Effector CD4-positive, alpha-beta T cell (primary cell): ENCODE measurements at places on chromosomes 1 and 21.

GRCh38 chr1:166956057-166956850 lies 19.1 kb downstream of the ILDR2 start:
- no peak for DNase-seq

DNA sequence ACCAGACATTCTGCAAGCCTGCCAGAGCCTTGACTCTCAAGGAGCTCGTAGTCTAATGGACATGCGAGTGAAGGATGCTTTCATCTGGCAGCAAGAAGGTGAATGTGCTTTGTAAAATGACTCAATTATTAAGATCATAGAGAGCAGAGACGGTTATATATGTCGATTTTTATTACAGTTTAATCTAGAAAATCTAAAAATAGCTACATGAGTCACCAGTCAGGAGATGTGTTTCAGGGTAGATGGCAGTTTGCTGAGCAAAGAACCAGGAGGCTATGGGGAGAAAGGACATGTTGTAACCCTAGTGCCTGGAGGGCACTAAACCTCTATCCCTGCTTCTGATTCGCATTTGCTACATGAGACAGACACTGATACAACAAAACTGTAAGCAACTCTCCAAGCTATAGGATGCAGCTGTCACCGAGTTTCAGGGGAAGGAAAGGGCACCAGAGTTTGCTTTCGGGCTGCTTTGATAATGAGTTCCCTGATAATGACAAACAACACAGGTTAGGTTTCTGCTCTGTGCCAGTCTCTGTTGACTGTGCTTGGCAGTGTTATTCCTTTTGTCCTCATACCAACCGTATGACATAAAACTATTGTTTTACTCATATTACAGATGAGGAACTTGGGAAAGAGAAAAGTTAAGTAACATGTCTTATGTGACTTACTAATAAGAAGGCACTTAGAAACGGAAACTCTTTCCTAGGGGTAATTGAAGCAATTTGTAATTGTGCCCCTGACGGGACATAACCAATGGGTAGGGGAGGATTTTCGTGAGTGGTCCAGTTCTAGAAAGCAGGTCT lies 43.2 kb downstream of the C1orf198 start:
- no peak for DNase-seq

DNA sequence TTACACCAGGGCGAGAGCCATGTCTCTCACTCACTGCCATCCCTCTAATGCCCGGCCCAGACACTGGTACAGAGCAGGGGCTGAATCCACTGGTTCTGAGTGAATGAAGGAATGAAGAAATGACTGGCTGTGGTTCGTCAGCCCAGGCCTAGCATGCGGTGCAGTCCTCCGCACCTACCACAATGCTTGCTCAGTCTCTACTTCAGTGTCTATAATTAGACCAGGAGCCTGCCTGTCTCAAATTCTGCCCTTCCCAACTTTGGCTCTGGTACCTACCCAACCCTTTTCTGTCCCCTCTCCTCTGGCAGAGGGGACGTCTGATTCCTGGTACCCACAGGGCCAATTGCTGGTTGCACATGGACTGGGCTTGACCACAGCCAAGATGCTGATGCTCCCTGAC lies 118.2 kb upstream of the GRIK3 start:
- no peak for DNase-seq

DNA sequence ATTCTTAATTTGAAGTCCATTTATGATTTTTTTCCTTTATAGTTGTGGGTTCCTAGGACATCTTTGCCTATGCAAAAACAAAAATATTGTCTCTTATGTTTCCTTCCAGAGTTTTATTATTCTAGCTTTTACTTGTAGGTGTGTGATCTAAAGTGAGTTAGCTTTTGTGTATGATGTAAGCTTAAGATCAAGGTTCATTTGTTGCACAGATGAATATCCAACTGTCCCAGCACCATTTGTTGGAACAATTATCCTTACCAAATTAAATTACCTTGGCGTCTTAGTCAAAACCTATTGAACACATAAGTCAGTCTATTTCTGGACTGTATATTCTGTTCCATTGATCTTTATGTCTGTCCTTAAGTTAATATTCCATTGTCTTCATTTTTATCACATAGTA lies 337.6 kb downstream of the ZP4 start:
- no peak for DNase-seq

DNA sequence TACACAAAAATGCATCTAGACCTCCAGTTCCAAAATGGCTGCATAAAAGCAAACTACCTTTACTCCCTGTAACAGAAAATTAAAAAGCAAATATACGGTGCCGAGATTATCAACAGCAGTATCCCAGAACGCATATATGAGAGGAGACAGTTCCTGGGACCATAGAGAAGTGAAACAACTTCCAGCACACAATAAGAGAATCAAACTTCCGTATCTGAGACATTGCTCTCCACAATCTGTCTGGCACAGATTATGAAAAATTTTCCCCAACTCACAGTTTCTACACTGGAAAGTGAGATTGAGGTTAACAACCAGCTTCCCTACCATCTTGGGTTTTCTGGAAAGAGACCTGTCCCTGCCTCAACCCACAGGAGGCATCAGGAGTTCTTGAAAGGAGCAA lies 47.2 kb upstream of the ST6GALNAC3 start:
- no peak for DNase-seq

DNA sequence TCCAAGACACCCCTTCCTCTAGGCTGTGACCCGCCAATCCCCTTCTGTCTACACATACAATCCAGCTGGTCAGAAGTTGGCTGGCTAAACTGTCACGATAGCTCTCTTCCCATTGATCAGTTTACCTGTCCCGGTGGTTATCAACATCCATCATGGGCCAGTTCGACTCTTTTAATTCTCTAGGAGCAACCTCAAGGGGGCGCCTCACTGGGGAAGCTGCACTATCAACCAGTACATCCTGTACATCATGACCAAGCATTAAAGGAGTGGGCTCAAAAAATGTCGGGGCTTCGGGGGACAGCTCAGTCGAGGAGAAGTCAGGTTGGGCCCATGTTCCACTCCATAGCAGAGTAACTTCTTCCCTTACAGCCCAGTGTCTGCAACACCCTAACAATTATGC lies 53.2 kb upstream of the B3GALNT2 start:
- no peak for DNase-seq
